Panc1 (cell line): ENCODE measurements at places on chromosomes 12 and 14. TPM values are rescaled to one million over a fixed set of nuclear protein-coding genes. Genes with fewer than 3 reads are reported as not detected.

The MARK3 gene
- 56.1 TPM for total RNA-seq

DNA sequence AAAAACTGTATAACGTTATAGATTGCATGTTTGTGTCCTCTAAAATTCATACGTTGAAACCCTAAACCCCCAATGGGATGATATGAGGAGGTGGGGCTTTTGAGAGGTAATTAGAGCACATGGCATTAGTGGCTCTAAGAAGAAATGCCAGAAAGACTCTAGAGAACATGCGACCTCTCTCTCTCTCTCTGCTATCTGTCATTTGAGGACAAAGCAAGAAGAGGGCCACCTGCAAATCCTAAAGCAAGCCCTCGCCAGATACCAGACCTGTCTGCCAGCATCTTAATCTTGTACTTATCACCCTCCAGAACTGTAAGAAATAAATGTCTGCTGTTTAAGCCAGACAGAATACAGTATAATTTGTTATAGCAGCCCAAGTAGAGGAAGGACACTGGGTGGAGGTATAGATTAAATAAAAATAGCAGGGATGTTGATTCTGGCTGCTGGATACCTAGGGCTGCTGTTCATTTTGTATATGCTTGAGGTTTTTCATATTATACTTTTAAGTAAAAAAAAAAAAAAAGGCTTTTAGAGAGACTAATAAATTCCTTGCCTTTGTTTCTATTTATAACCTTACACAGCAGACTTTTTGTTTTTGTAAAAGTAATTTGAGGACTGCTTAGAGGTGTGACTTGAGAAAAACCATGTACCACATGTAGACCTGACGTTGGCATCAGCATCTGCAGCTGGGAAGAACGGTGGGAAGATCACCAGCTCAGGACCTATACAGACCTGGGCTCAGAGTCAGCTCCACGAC, 26.9 kb downstream of the MOK start:
- no peaks in the 10 kb centered on the region for H3K27me3 ChIP-seq
- no peaks in the 10 kb centered on the region for H3K36me3 ChIP-seq
- no peak for DNase-seq
- H3K4me3 ChIP-seq: no peak overlapping the region
- H3K27ac ChIP-seq: peak overlapping the region; percentile 81

- H3K27me3 ChIP-seq: no peaks in the 10 kb centered on the region
- no peak overlapping the region for H3K4me3 ChIP-seq
- DNase-seq: no peak
- H3K4me1 ChIP-seq: no peaks in the 10 kb centered on the region
- H3K27ac ChIP-seq: no peak overlapping the region
- no peaks in the 10 kb centered on the region for H3K36me3 ChIP-seq
Observed at GRCh38 chr14:50410071-50410470, 13.4 kb upstream of the CDKL1 start.

- no peak for DNase-seq
- H3K36me3 ChIP-seq: no peaks in the 10 kb centered on the region
- H3K4me1 ChIP-seq: no peaks in the 10 kb centered on the region
- no peak overlapping the region for H3K4me3 ChIP-seq
Observed at GRCh38 chr12:67452119-67452805, 183.1 kb downstream of the CAND1 start.

DNA sequence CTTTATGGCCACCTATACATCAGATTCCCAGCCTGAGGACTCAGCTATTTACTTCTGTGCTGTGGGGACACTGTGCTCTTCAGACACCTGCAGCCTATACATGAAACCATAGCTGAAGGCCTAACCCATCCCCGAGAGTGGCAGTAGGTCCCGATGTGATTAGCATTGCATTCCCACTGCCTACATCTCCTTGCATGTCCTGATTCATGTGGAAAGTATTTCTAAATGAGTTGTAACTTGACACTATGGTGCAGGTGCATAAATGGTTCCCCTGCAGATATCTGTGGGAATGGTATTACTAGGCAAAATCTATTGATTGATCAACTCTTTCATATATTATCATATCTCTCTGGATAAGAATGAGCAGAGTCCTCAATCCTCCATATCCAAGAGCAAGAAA, 433.5 kb downstream of the DAD1 start:
- no peak overlapping the region for H3K27ac ChIP-seq
- H3K27me3 ChIP-seq: no peaks in the 10 kb centered on the region
- no peaks in the 10 kb centered on the region for H3K4me1 ChIP-seq
- no peak for DNase-seq
- no peak overlapping the region for H3K4me3 ChIP-seq
- H3K36me3 ChIP-seq: no peaks in the 10 kb centered on the region

- no peaks in the 10 kb centered on the region for H3K4me1 ChIP-seq
- DNase-seq: no peak
- H3K27ac ChIP-seq: no peak overlapping the region
- no peaks in the 10 kb centered on the region for H3K36me3 ChIP-seq
- no peaks in the 10 kb centered on the region for H3K27me3 ChIP-seq
Observed at GRCh38 chr14:106683631-106684030, 1157.2 kb downstream of the TMEM121 start.

DNA sequence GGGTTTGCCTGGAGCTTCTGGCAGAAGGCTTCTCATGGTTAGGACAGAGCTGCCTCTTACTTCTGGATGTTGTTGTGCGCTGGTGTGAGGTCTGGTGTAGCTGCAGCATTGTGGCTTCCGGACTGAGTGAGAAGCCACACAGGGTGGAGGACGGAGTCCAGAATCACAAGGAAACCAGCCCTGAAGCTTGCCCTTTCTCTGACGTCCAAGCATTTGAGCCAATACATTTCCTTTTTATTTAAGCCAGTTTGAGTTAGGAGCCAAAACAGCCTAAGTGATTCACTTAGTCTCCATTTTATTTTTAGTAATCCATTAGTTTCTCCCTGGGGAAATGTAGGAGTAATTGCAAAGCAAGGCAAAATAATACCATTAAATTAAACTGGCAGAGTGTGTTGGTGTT, 402.4 kb upstream of the RGS6 start:
- H3K27me3 ChIP-seq: no peaks in the 10 kb centered on the region
- H3K27ac ChIP-seq: no peak overlapping the region
- H3K36me3 ChIP-seq: no peaks in the 10 kb centered on the region; the same call in 1 of the 2 replicates
- no peaks in the 10 kb centered on the region for H3K4me1 ChIP-seq
- no peak overlapping the region for H3K4me3 ChIP-seq

DNA sequence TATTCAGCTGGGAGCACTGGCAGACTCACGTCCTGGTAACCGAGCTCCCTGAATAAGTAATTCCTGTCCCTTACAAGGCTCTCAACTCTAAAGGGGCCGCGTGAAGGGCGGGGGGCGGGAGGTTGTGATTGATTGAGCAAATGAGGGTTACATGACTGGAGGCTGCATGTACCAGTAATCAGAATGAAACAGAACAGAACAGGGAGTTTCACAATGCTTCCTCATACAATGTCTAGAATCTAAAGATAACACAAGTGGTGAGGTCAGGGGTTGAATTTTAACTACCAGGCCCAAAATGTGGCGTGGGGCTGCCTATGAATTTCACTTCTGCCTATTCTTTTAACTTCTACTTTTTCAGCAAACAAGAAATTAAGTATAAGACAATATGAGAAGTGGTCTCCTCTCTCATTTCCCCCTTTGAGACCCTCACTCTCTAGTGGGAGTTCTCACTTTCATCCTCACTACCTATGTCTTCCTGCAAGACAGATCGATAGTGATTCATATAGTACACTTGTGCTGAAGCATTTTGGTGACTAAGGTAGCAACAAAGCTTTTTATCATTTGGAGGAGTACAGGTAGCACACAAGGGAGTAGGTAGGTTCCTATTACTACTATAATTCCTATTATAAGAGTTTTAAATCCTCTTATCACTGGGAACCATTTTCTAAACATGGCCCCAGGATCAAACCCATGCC, 239.8 kb downstream of the KTN1 start:
- no peak overlapping the region for H3K4me3 ChIP-seq
- no peak for DNase-seq
- H3K27ac ChIP-seq: no peak overlapping the region
- H3K4me1 ChIP-seq: no peaks in the 10 kb centered on the region

DNA sequence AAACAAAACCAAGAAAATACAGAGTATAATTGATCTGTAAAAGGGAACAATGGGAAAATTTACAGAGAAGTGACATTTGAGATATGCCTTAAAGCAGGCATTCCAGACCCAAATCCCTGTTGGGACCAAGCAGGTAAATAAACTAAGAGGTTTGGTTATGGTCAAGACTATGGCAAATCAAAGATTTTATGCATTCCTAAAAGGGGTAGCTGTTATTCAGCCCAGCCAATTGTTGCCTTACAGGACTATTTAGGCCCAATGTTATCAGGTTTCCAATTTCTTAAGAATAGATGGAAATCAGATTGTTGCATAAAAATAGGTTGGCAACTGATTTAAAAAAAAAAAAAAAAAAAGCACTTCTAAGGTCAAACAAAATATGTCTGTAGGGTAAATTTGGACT, 5.3 kb downstream of the DNAI7 start:
- no peak overlapping the region for H3K27ac ChIP-seq
- H3K4me3 ChIP-seq: no peak overlapping the region
- no peak for DNase-seq
- no peaks in the 10 kb centered on the region for H3K36me3 ChIP-seq

DNA sequence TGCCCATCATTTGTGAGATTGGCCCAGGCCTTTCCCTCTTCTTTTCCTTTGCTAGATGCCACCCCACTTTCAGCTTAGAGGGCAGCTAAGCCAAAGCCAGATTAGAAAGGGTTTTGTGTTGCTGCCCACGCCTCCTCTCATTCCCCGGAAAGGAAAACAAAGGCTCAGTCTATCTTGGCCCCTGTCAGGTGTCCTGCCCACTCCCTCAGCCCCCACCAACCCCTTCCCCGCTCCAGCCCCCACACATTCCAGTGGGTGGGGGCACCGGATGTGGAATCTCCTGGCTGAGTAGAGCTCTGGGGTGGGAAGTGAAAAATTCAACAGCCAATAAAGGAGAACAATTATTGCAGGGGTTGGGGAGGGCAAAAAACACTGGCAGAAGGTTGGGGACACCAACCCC, 2.2 kb downstream of the BLOC1S1 start:
- DNase-seq: no peak
- no peak overlapping the region for H3K4me3 ChIP-seq
- H3K27me3 ChIP-seq: no peaks in the 10 kb centered on the region
- no peaks in the 10 kb centered on the region for H3K36me3 ChIP-seq
- H3K4me1 ChIP-seq: peaks cover 29% of the 10 kb centered on the region
- H3K27ac ChIP-seq: no peak overlapping the region

DNA sequence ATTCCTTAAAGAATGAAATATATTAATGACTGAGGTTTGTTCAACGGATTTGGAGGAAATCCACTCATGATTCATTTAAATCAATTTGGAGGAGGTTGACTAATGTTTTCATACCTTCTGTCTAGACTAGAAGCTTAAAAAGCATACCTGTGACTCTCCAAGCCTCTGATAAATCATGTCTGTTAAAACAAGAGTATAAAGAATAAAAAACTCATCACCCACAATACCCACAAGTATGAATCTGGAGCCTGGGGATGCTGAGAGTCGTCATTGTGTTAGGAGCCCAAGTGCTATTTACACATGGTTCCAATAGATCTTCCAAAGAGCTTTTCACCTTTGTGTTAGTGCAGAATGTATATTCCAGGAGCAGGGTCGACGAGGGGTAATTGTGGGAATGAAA, 86.8 kb upstream of the ADAMTS20 start:
- DNase-seq: no peak
- no peaks in the 10 kb centered on the region; the same call in 1 of the 2 replicates for H3K36me3 ChIP-seq
- no peak overlapping the region for H3K4me3 ChIP-seq
- no peaks in the 10 kb centered on the region for H3K4me1 ChIP-seq
- H3K27me3 ChIP-seq: no peaks in the 10 kb centered on the region
- H3K27ac ChIP-seq: no peak overlapping the region
